ENCODE measurements at places on chromosomes 4 and X.

DNA sequence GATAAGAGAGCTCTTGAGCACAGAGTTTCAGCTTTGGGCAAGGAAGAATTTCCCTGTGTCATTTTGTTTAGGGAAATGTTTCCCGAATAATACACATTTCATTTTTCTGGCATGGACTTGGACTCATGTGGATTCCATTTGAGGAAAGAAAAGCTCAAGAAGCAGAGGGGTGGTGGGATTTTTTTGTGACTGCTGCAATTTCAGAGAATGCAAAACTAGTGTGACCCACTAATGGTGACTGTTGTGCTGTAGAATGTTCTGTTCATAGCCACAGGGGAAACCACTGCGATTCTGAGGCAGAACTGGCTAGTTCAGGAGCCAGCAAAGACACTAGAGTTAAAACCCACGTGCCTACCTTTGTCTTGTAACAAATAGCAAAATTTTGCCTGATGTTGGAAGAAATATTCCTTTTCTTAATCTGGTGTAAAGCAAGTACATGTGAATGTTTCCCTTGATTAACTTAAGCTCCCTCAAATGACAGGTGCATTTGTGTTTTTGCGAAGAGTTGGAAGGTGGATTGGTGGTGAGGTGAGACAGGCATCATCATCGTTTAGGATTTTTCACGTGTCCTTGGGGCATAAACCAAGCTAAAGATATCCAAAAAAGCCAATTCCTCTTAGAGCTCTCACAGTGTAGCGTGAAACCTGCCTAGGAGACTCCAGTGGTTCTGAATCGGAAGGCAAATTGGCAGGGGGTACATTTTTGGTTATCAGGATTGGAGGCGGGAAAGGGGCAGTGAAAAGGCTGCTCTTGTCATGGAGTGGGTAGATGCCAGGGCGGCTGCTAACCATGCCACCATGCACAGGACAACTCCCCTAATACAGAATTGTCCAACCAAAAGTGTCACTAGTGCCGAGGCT, 38.0 kb upstream of the FAM9C start:
- no peak for DNase-seq

- no peak for DNase-seq
These were observed 58.1 kb downstream of the FNIP2 start for GRCh38 chr4:158826882-158827281.

DNA sequence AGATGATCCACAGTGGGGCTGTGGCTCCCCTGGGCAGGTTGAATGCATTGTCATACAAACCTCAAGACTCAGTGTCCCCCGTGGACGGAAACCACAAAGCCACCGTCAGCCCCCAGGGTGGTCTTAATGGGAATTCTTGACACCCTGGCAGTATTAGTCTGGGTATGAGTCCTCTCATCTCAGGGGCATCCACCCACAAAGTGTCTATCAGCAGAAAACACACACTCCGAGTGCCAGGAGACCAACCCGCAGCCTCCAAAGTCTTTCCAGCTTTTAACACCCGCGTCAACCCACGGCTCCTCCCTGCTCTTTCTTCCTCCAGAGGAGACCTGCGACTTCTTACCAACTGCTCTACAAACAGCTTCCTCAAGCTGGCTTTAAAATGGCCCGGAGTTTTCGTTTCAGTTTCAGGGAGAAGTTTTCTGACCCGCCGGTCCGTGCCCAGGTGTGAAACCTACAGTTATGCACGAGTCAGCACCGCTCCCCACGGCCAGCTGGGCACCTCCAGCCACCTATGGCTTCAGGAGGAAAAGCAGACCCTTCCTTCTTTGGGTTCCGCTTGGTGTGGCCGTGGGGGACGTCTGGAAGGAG, 14.4 kb upstream of the ASMTL start:
- DNase-seq = peak; percentile 45

- DNase-seq = no peak
These were observed 18.7 kb downstream of the FAM184B start for GRCh38 chr4:17762726-17763125.

GRCh38 chr4:133385161-133385954, 236.3 kb downstream of the PCDH10 start:
- DNase-seq = no peak

- no peak for DNase-seq
These were observed 135.4 kb upstream of the PSAPL1 start for GRCh38 chr4:7569810-7570783.

DNA sequence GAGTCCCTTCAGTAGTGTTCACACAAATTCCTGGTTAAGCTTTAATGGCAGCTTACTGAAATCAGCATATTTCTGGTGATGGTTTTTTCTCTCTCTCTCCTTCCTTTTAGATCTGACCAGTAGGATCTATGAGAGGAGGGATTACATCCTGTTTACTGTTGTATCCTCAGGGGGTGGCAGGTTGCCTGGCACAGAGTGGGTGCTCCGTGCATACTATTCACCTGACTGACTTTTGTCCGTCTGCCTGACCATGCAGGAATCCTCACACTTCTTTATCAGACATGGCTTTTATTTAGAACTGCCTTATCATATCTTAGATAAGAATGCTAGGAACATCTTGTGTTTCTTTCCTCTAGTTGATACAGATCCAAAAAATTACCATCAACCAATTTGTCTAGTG, 29.6 kb downstream of the MCUB start:
- DNase-seq = no peak

DNA sequence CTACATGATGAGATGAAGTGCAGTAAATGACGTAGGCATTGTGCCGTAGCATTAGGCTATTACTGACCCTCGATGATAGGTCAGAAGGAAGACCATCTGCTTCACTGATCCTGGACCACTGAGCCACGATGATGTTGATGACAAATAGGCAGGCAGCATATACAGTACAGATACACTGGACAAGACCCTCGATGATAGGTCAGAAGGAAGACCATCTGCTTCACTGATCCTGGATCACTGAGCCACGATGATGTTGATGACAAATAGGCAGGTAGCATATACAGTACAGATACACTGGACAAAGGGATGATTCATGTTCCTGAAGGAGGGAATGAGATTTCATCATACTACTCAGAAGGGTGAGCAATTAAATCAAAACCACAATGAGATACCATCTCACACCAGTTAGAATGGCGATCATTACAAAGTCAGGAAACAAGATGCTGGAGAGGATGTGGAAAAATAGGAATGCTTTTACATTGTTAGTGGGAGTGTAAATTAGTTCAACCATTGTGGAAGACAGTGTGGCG, 50.9 kb downstream of the BEND4 start:
- DNase-seq = no peak

- peak; percentile 71 for DNase-seq
These were observed 202.7 kb downstream of the OR13H1 start for GRCh38 chrX:131746491-131746968.

DNA sequence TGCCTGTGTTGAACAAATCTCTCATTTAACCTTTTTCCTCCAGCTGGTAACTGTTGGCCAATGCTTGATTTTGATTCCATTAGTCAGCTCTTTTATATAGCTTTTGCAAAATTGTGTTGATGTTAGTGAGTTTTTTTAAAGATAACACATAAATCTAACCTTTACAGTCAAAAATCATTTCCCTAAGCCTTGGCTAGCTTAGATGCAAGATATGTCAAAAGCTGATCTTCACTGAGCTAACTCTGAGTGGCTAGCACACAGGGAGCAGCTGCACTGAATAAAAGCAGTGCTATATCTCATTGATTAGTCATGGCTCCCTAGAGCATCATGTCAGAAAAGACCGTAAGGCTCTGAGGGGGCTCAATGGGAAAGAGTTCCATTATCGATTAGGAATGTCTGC, 78.7 kb downstream of the PPARGC1A start:
- DNase-seq = no peak

- no peak for DNase-seq
These were observed 442.9 kb upstream of the BOD1L1 start for GRCh38 chr4:14070289-14070880.

- DNase-seq = no peak
These were observed 1564.8 kb downstream of the RPA4 start for GRCh38 chrX:98448524-98448923.

DNA sequence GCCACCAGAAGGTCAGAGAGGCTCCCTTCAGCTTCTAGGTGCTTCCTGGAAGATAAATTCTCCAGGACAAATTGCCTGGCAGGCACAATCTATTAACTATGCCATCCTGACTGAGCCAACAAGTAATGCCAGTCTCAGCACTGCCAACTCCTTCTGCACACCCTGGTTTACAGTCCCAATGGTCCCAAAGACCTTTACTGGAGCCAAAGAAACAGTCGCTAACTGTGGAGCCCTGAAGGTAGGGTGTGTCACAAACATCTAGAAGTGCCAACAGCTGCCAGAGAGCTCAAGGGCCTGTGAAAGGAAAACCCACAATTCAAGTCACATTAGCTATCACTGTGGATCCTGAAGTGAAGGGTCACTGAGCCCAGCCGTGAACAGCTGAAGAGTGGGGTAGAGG, 34.9 kb upstream of the CITED1 start:
- no peak for DNase-seq

- DNase-seq = no peak
These were observed 331.5 kb downstream of the RPA4 start for GRCh38 chrX:97215186-97215585.

GRCh38 chr4:30538794-30539193, 181.4 kb upstream of the PCDH7 start:
- DNase-seq = no peak

DNA sequence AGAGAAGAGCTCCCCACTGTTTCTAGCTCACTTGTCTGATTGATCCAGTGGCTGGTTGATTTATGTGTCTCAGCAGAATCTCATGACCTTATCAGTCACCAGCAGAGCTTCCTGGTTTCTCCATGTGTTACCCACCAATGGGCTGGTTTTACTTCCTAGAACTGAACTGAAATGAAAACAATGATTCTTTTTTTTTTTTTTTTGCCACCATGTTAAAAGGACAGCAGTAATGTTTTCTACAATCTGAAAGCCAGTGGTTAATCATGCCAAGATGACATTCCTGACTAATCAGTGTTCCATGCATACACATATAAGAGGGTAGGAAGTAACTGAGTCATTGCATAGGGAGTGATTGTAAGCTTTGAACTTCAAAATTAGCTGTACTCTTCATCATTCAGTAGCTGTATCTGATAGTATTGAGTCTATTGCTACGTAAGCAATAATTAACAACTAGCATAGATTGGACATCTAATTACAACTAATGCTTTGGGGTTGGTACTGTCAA, 67.7 kb downstream of the SLC4A4 start:
- no peak for DNase-seq

DNA sequence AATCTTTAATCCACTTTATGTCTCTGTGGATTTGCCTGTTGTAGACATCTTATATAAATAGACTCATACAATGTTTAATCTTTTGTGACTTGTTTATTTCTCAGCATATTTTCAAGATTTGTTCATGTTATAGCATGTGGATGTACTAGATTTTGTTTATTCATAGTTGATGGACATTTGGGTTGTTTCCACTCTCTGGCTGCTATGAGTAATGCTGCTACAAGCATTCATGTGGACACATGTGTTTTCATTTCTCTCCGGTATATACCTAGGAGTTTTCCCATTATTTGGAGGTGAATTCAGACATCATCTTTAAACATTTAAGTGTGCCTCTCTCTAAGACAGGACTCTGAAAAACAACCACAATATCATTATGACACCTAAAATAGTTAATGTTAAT, 2.3 kb downstream of the IKBKG start:
- DNase-seq = no peak

DNA sequence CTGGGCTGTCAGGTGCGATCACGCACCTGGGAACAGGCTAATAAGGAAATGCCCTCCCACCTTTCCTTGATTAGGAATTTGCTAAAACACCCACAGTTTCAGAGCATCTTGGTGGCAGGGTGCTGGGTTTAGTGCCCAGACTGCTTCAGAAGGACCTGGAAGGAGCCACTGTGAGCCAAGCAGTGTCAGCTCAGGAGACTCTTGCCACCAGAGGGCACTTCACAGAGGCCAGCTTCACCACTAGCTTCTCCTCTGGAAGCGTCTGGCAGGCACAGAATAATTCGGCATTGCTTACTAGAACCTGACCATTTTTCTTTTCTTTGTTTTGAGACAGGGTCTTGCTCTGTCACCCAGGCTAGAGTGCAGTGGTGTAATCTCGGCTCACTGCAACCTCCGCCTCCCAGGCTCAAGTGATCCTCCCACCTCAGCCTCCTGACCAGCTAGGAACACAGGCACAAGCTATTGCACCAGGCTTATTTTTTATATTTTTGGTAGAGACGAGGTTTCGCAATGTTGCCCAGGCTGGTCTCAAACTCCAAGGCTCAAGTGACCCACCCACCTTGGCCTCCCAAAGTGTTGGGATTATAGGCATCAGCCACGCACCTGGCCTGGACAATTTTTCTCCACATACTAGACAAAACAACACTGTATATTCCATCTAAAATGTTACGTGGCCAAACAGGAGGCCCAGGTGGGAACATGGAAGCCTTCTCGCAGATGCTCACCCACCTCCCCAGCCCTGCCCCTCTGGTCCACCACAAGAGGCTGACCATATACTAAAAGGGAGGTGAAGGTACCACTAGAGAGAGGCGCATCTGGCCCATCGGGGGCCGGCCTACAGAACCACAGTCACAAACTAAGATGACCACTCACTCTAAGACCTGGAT, 14.1 kb downstream of the NOP14 start:
- DNase-seq = no peak

DNA sequence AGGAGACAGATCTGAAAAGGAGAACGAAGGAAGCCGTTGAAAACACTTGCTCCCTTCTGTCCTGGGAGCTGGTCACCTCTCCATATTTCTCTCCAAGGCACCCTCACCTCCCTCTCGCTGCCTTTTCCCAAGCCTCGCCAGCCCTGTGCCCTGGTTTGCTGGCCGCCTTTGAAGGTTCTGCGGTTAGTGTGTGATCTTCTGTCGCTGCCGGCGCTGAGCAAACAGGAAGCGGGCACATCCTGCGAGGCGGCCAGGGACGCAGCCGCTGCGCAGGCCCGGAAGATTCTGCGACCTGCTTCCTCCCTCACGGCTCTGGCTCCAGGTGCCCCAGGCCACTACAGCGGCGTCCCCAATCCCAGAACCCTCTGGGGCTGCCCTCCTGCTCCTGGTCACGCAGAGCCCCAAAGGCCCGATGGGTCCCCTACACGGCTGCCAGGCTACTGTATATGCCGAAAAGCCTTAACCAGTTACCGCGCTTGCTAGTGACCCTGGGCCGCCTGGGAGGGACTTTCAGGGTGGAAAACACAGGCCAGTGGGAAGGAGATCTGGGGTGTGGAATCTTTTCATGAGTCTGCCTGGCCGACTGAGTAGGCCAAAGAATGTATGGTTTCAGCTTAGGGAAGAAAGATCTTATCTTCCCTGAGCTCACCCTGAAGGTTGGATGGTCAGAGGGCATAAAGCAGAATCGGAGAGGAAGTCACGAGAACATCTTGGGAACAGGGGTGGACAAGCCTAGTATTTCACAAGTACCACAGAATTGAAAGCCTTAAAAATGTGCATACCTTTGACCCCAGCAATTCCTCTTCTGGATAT, 2.3 kb upstream of the SASH3 start:
- peak; percentile 73 for DNase-seq

- DNase-seq = peak; percentile 50
These were observed 2.7 kb upstream of the BMX start for GRCh38 chrX:15497865-15498264.

- DNase-seq = no peak
These were observed 3.3 kb upstream of the HPGDS start for GRCh38 chr4:94345969-94346368.
